NCI-H187 treated with DMSO at 0.1 percent for 48 hours (cell line): ENCODE measurements at places on chromosomes 16 and 17.

- DNase-seq = no peak
These were observed 186.5 kb downstream of the AXIN2 start for GRCh38 chr17:65374966-65375365.

GRCh38 chr16:17366299-17366961 lies 104.3 kb downstream of the XYLT1 start:
- no peak for DNase-seq

DNA sequence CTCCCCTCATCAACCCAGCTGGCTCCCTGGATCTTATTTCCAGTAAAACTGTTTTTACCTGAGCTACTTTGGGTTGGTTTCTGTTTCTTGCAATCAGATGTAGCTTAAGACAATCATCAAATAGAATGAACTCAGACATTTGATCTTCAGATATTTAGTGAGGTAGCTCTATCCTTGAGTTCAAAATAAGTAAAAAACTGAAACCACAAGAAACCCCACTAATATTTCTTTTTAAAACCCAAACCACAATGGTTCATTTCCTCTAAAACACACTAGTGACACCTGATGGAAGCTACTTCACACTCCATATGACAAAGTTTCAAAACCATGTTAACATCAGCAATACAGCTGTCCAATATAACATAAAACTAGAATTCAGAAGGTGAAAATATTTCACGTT lies 37.8 kb downstream of the CACNG1 start:
- no peak for DNase-seq

- DNase-seq = no peak
These were observed 92.6 kb downstream of the KANSL1 start for GRCh38 chr17:46100590-46100989.

GRCh38 chr17:28882154-28882895 lies 15.2 kb downstream of the FLOT2 start:
- no peak for DNase-seq

DNA sequence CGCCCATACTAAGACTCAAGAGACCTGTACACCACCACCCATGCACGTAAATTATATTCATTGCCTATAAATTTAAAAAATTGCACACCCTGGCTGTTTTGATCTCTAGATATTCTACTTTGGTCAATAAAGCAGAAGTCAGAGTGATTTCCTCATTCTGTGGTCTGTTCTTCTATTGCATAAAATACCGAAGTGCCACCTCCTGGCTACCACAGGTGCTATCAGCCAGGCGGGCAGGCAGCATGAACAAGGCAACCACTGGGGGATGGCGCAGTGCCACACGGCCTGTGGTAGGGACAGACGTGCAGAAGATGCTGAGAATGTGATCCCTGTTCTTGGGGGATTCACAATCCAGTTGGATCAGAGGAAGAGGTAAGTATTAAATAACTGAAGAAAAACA lies 122.3 kb downstream of the CDK5R1 start:
- DNase-seq = no peak

GRCh38 chr16:69932228-69932627 lies 18.9 kb upstream of the CLEC18A start:
- DNase-seq = no peak

DNA sequence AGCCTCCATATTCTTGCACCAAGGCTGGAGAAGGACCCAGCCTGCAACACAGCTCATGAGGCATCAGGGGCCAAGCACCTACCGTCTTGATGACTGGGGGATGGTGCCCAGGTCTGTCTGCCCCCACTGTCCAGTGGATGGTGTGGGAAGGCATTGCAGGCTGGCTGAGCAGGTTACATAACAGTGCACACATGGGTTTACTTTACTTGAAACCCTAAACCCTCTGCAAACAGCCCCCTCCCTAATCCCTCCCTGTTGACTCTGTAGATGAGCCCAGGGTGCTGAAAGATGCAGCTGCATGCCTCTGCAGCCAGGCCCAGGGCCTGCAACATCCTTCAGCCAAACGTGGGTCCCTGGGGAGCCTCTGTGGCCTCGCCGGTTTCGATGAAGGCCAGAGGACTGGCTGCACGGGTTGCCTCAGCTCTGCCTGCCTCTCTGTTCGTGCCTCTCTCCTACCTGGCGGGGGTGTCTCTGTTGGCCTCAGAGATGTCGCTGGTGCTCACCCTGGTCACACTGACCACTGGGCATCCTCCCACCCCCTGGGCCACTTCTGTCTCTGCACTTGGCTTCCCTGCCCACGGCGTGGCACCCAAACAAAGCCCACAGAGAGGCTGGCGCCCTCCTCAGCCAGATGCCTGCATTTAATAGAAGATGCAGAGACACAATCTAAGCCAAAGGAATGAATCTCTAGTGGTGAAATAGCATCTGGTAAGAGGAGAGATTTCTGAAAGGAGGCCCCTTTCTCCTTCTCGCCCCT lies 95.1 kb downstream of the METRNL start:
- no peak for DNase-seq

- DNase-seq = no peak
These were observed 42.2 kb upstream of the KPNB1 start for GRCh38 chr17:47607481-47607880.

- DNase-seq = no peak
These were observed 1595.0 kb upstream of the GOT2 start for GRCh38 chr16:60329108-60329507.

DNA sequence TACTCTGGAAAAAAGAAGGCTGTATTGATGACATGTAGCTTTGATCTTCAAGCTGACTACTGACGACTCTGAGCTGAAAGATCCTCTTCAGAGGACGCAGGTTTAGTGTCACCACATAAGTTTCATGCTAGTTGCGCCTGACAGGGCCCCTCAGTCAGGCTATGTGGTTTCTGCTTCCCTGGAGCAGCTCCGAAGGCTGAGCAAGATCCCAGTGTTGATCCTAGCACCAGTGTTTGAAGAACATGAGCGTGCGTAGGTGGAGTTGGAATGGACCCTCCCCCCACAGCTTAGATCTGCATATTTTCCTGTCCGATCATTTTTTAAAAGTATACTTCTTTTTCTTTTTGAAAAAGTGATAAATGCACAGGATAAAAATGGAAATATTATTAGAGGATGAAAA lies 17.3 kb downstream of the BANP start:
- DNase-seq = no peak

DNA sequence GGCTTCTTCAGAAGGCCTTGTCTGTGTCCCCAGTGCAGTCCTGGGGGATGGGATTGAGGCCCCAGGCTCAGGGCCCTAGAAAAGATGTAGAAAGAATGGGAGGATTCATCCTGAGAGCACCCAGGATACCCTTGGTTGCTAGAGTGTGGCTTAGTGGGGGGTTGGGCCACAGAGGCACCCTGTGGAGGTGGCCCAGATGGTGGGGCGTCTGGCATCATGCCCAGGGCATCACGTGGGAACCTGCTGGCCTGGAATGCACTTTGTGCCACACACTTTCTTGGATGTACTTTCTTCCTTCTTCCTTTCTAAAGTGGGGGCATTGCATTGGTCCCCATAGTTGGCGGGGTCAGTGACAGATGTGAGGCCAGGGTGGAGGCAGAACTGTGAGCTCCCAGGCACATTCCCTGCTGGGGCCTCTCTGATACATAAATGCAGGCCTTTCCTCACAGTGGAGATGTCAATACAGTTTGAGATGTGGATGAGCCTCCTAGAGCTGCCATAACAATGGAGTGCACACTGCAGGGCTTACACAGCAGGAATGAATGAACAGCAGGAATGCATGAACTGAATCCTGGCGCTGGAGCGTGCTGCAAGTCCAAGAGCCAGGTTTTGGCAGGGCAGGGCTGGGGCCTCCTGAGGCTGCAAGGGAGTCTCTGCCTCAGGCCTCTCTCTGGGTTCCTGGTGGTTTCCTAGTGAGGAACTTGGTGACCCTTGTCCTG lies 43.3 kb downstream of the MGAT5B start:
- DNase-seq = no peak

DNA sequence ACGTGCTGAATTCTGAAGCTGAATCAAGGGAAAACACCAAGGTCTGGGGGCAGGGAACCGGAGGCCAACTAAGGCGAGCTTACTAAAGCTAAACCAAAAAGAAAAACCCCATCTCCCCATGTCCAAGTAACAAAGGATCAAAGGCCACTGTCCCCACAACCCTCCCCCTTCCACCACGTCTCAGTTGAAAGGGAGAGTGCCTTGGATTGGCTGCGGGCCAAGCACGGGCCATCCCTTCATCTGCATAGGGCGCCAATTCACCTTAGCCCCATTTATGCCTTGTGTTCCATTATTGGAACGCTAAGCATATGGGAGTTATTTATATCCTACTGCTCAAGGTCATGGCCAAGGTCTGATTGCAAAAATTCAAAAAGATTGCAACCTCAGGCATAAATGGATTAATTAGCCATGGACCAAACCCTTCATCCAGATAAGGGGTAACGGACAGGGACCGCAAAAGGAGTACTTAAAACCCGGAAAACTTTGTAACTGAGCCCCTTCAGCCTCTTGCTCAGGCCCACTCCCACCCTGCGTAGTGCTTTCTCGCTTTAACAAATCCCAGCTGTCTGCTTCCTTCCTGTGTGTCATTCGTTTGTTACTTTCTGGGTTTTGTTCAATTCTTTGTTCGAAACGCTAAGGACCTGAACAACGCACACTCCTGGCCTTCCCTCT lies 740 bp upstream of the ATP6V0D1 start:
- DNase-seq = no peak

GRCh38 chr17:39225959-39226683 lies 376 bp upstream of the STAC2 start:
- DNase-seq = no peak
